ENCODE measurements at places on chromosomes 7 and 10. TPM values are rescaled to one million over a fixed set of nuclear protein-coding genes. Genes with fewer than 3 reads are reported as not detected.

CISD1 gene
- total RNA-seq = 7.6 TPM

SFXN4 gene
- total RNA-seq = 12.5 TPM

- no peak overlapping the region for H3K27ac ChIP-seq
- no peaks in the 10 kb centered on the region for H3K36me3 ChIP-seq
- H3K27me3 ChIP-seq = no peaks in the 10 kb centered on the region
- H3K4me1 ChIP-seq = no peaks in the 10 kb centered on the region
- H3K4me3 ChIP-seq = no peak overlapping the region
Observed at GRCh38 chr10:125123476-125124114, 36.8 kb downstream of the CTBP2 start.

ZRANB1 gene
- total RNA-seq = 18.6 TPM

- no peak overlapping the region for H3K4me3 ChIP-seq
- no peaks in the 10 kb centered on the region for H3K4me1 ChIP-seq
- no peak for DNase-seq
- H3K27ac ChIP-seq = no peak overlapping the region
- H3K27me3 ChIP-seq = no peaks in the 10 kb centered on the region
Observed at GRCh38 chr7:103605640-103606039, 159.6 kb upstream of the SLC26A5 start.

MORN4 gene
- total RNA-seq = 0.84 TPM

GRCh38 chr7:46948716-46949115, 633.2 kb downstream of the TNS3 start:
- no peak overlapping the region for H3K4me3 ChIP-seq
- no peaks in the 10 kb centered on the region for H3K36me3 ChIP-seq
- no peak overlapping the region for H3K27ac ChIP-seq
- H3K4me1 ChIP-seq = no peaks in the 10 kb centered on the region
- H3K27me3 ChIP-seq = no peaks in the 10 kb centered on the region

DNA sequence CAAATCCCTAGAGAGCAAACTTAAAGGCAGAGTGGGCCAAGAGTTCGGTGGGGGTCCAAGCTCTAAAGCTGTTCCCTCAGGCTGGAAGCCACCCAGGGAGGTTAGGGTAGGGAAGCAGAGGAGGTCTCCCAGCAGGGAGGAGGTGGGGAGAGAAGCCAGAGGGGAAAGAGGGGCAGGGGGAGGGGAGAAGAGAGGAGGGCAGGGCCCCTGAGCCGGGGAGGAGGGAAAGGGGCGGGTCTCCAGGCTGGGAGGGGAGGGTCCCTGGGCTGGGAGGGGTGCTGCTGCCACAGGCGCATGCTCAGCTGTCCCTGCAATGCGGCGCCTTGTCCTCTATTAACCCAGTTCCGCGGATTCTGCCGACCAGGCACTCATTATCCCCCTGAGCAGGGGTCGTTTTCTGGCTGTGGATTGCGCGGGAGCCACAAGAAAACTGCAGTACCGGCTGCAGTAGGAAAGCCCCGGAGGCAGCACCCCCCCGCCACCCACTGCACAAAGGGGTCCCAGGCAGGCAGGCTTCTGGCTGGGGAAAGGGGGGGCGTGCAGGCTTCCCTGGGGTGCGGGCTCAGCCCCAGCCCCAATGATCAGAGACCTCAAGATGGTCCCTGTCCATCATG, 49.3 kb downstream of the CAMK2B start:
- H3K4me3 ChIP-seq = no peak overlapping the region
- H3K27ac ChIP-seq = no peak overlapping the region
- H3K36me3 ChIP-seq = no peaks in the 10 kb centered on the region
- H3K27me3 ChIP-seq = no peaks in the 10 kb centered on the region
- no peak for DNase-seq
- H3K4me1 ChIP-seq = no peaks in the 10 kb centered on the region

SPDYE11 gene
- total RNA-seq = not detected

TMED4 gene
- 106 TPM for total RNA-seq

- peaks cover 83% of the 10 kb centered on the region for H3K4me1 ChIP-seq
- peaks cover 58% of the 10 kb centered on the region for H3K36me3 ChIP-seq
- H3K27me3 ChIP-seq = no peaks in the 10 kb centered on the region
- DNase-seq = no peak
Observed at GRCh38 chr10:80504158-80504811, 33.4 kb upstream of the SH2D4B start.

DNA sequence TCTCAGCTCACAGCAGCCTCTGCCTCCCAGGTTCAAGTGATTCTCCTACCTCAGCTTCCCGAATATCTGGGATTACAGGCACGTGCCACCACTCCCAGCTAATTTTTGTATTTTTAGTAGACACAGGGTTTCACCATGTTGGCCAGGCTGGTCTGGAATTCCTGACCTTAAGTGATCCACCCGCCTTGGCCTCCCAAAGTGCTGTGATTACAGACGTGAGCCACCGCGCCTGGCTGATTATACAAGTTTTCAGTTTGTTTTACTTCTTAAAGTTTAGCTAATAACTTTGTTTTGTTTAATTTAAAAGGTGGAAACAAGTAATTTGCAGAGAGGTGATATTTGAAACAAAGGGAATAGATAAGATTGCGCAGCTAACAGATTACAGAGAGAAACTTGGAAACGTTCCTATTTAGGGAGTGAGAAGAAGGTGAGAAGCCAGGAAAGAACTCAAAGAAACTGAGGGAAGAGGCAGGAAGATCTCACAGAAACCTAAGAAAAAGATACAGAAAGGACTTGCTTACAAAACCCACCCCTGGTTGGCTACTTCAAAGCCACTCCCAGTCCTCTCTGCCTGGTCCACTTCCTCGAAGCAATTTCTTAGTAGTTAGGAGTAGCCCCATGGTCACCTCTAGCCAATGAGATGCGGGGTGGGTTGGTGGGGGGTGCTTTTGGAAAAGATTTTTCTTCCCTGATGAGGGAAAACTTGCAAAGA, 15.0 kb upstream of the PDLIM1 start:
- H3K27ac ChIP-seq = no peak overlapping the region
- no peak overlapping the region for H3K4me3 ChIP-seq
- no peak for DNase-seq

LRRC18 gene
- not detected for total RNA-seq

DNA sequence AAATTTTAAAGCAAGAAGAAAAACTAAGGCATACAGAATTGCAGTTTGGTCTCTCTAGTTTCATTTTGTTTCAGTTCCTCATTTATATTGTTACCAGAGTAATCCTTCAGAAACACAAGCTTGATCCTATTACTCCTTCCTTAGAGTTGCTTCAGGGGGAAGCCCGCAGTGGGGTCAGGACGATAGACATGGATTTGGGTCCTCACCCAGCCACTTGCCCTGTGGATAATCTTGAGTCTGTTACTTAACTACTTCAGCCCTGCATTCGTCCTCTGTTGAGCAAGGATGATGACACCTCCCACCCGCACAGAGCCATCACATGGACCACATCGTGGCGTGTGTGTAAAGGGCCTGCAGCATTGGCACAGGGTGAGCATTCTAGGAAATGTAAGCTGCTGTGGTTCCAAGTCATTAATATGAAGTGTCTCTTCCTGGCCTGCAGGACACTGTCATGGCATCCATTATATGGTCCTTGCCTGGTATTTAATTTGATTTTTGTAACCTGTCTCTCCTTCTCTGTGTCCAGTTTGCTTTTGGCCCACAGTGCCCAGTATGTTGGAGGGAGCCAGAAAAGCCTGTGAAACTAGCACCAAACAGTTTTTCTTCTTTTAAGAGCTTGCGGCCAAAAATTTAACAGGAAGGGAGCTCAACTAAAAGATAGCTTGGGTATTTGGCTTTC, 111.2 kb downstream of the EEPD1 start:
- no peaks in the 10 kb centered on the region for H3K36me3 ChIP-seq
- peaks cover 3% of the 10 kb centered on the region for H3K4me1 ChIP-seq
- no peak overlapping the region for H3K27ac ChIP-seq
- no peak overlapping the region for H3K4me3 ChIP-seq
- no peak for DNase-seq

DNA sequence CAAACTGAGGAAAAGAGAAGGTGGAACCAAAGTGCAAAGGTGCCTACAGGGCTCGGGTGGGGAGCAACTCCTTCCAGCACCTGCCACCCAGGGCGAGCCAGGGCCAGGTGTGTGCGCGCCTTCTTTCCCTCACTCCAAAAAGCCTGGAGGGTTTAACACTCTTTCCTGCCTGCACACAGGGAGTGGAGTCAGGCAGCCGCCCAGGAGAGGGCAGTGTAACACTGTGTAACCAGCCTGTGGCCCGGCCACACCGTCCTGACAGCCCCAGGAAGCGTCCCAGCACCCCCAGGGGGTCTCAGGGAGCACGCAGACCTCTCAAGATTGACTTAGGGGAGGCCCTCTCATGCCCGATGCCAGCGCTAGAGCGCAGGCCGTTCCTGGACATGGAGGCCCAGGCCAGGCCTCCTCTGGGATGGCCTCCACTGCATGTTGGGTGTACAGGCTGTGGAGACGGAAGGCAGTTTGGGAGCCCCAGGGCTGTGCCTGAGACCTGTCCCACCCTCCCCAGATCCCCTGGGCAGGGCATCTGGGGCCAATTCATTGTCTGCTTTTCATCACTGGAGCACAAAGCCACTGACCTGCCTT, 13.4 kb downstream of the BRI3 start:
- no peak for DNase-seq
- H3K4me1 ChIP-seq = no peaks in the 10 kb centered on the region
- H3K27me3 ChIP-seq = no peaks in the 10 kb centered on the region

DNA sequence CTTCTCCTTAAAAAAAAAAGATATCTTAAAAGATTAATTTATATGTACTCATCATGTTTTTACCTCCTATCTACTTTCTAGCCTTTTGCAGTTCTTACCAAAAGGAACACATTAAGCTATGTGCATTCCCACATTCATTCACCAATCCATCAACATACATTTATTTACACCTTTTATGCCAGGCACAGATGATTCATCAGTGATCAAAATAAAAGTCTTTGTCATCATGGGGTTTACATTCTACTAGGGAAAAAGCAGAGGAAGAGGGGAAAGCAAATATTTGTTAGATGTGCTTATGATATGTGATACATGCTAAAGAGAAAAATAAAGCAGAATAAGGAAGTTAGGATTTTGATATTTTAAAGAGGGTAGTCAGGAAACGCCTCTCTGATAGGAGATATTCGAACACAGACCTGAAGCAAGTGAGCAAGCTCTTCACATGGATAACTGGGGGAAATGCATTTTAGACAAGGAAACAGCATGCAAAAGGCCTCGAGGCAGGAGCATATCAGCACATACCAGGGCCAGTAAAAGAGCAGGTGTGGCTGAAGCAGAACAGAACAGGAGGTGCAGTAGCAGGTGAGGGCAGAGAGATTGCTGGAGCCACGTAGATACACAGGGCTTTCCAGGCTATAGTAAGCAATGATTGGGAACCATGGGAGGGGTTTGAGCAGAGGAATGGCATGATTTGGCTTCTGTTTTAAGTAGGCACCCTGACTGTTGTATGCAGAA, 67.4 kb downstream of the REEP3 start:
- H3K27me3 ChIP-seq = no peaks in the 10 kb centered on the region
- H3K36me3 ChIP-seq = no peaks in the 10 kb centered on the region
- no peak for DNase-seq
- H3K4me1 ChIP-seq = no peaks in the 10 kb centered on the region
- no peak overlapping the region for H3K27ac ChIP-seq
- H3K4me3 ChIP-seq = no peak overlapping the region

- peaks cover 12% of the 10 kb centered on the region for H3K4me1 ChIP-seq
- H3K27me3 ChIP-seq = no peaks in the 10 kb centered on the region
- no peak for DNase-seq
- H3K36me3 ChIP-seq = no peaks in the 10 kb centered on the region
- H3K4me3 ChIP-seq = no peak overlapping the region
- H3K27ac ChIP-seq = peak overlapping the region; percentile 69
Observed at GRCh38 chr7:2862831-2863361, 18.8 kb upstream of the GNA12 start.

PAXIP1 gene
- 12.3 TPM for total RNA-seq

TDRD1 gene
- total RNA-seq = 0.38 TPM

- no peak for DNase-seq
- H3K4me1 ChIP-seq = no peaks in the 10 kb centered on the region
- H3K36me3 ChIP-seq = no peaks in the 10 kb centered on the region
Observed at GRCh38 chr10:121698336-121698735, 100.1 kb upstream of the FGFR2 start.

GPR37 gene
- not detected for total RNA-seq

GRCh38 chr7:145831616-145832206, 284.9 kb upstream of the CNTNAP2 start:
- no peaks in the 10 kb centered on the region for H3K4me1 ChIP-seq
- DNase-seq = no peak
- no peak overlapping the region for H3K27ac ChIP-seq
- H3K27me3 ChIP-seq = no peaks in the 10 kb centered on the region
- no peak overlapping the region for H3K4me3 ChIP-seq

GRCh38 chr10:83932245-83932644, 207.1 kb upstream of the GHITM start:
- no peak overlapping the region for H3K4me3 ChIP-seq
- H3K27me3 ChIP-seq = no peaks in the 10 kb centered on the region
- DNase-seq = no peak
- H3K36me3 ChIP-seq = no peaks in the 10 kb centered on the region
- no peaks in the 10 kb centered on the region for H3K4me1 ChIP-seq

DNA sequence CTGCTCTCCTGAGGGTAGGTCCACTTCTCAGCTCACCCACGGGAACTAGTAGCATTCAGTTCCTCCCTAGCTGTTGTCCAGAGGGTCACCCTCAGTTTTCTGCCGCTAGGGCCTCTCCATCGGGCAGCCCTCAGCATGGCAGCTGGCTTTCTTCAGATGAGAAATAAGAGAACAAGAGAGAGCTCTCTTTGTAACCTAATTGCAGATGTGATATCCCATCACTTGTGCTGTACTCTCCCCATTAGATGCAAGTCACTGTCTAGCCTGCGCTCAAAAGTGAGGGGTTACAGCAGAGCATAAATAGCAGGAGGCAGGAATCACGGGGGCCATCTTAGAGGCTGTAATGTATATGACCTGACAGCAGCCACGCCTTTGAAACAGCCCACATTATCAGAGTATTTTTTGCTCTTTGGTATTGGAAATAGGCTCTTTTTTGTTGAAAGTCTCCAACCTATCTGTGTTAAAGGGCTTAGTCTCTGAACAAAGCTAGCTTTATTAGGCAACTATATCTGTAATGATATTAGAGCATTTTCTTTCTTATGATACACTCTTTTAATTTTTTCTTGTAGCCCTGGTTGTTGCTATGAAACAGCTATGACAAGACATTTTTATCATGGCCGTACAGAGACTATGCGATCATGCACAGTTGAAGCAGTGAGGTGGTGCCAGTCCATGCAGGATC, 45.7 kb downstream of the CROT start:
- no peaks in the 10 kb centered on the region for H3K36me3 ChIP-seq
- no peak for DNase-seq
- H3K4me3 ChIP-seq = no peak overlapping the region

GRCh38 chr10:73444457-73444856, 11.1 kb upstream of the MSS51 start:
- DNase-seq = no peak
- no peak overlapping the region for H3K27ac ChIP-seq
- H3K36me3 ChIP-seq = peaks cover 29% of the 10 kb centered on the region
- no peak overlapping the region for H3K4me3 ChIP-seq
- H3K27me3 ChIP-seq = no peaks in the 10 kb centered on the region

DNA sequence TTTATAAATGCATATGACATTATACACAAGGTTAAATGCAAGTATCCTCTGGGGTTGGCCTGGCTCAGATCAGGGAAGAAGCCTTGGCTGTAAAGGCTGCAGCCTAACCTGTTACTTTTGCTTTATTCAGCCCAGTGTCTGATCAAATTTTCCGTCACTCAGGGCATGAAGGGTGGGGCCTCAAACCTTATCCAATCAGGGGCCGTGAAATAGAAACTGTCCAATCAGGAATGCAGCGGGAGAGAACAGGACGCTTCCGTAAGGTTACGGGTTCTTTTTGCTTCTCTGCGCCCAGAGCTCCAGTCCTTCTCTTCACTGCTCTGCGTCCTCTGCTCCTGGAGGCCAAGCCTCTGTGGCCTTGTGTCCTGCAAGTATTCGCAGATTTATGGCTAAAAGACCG, at the start of gene ZNF716:
Gene ZNF716 (plus strand): TSS at position 274 of the 400 bp plus-strand sequence. CDS start 112 bp downstream, at position 386.
- H3K27ac ChIP-seq = no peak within 1 kb of the TSS
- DNase-seq = no peak
- no peaks in the 10 kb centered on the region for H3K27me3 ChIP-seq
- no peaks in the 10 kb centered on the region for H3K4me1 ChIP-seq
- H3K4me3 ChIP-seq = no peak within 1 kb of the TSS
- no peaks in the 10 kb centered on the region for H3K36me3 ChIP-seq

CHRM2 gene
- total RNA-seq = not detected
